Endodermal cell (in vitro differentiated cells): ENCODE measurements at places on chromosomes 5 and 9. TPM values are rescaled to one million over a fixed set of nuclear protein-coding genes. Genes with fewer than 3 reads are reported as not detected.

LURAP1L gene
- 0.66 to 1.6 TPM (median 1.3 TPM) in 3 replicates for total RNA-seq

DNA sequence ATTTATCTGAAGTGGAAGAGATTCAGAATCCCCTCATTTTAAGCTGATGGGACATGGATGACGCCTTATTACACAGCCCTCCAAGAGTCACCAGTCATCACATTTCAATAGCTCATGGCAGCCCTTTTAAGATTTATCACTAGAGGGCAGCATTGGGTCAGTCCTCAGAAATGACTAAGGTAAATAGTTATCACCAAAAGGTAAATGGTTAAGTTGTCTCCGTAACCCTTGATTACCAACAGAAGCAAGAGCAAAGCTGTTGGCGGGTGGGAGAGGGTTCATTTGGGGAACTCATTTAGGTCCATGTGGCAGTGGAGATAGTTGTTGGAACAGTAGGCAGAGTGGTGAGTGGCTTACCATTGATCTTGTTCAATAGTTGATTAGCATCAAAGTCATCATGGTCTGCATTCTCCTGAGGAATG is 12.0 kb upstream of the C9 start:
- no peak overlapping the region for H3K27ac ChIP-seq
- no peaks in the 10 kb centered on the region for H3K27me3 ChIP-seq
- DNase-seq, result peak; percentile 80
- peaks cover 80% of the 10 kb centered on the region for H3K36me3 ChIP-seq

DNA sequence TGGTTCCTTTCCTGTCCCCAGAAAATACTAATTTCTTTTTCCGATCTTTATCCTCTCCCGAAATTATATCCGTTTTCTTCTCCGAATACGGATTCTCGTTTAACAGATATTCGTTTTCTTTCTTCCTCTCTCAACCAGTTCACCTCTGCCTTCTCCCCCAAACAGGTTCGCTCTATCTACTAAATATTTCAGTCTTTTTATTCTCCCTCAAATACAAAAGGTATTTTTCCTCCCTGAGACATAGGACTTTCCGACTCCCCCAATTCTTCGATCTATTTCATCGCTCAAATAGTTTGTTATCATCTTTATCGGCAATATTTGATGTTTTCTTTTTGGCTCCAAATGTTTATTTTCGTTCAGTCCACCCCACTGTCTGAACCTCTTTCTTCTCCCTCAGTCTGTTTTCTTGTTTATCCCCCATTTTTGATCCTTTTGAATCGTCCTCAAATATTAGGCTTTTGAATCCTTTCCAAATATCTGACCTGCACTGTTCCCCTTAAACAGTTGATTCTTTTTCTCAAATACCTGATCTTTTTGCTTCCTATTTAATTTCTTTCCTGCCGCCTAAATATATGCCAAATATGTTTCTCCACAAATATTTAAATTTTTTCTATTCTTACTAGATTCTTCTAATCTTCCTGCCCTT is 4.4 kb downstream of the PITX1 start:
- H3K36me3 ChIP-seq, result peaks cover 3% of the 10 kb centered on the region
- peaks cover 96% of the 10 kb centered on the region for H3K27me3 ChIP-seq
- H3K4me1 ChIP-seq, result no peaks in the 10 kb centered on the region
- no peak overlapping the region for H3K4me3 ChIP-seq
- no peak overlapping the region for H3K27ac ChIP-seq

DNA sequence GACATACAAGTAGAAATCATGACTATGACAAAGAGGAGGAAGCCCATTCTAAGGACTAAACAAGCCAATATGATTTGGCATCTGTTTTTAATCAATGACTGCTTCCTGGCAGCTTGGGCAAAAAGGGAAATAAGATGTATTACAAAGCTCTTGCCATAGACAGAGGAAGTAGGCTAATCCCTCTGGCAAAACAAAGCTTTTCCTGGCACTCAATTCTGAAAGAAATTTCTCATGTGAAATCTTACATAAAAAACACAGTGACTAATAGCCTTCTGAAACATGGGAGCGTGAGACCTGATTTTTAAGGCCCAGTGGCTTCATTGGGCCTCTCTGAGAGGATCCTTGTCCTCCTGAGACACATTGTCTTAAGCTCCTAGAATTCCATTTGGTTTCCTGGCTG is 93.6 kb downstream of the COL23A1 start:
- DNase-seq, result no peak
- H3K27me3 ChIP-seq, result no peaks in the 10 kb centered on the region
- no peak overlapping the region for H3K4me3 ChIP-seq
- H3K4me1 ChIP-seq, result no peaks in the 10 kb centered on the region
- H3K27ac ChIP-seq, result no peak overlapping the region
- H3K36me3 ChIP-seq, result no peaks in the 10 kb centered on the region

TMEM215 gene
- total RNA-seq, result 0.09 TPM in 1 of 3 replicates, not detected in the others

DNA sequence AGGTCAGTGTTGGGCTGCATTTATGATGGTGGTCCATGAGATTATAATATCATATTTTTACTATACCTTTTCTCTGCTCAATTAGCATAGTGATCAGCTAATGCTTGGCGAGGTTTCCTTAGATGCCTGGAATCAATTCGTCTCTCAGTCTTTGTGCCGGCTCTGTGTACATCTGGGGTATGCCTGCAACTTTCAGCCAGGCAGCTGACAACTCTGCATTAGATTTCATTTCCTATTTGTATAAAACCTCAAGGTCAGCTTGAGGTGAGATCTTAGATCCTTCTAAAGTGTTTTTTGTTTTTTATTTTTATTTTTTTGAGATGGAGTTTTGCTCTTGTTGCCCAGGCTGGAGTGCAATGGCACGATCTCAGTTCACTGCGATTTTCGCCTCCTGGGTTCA is 86.8 kb downstream of the MELK start:
- H3K4me1 ChIP-seq, result no peaks in the 10 kb centered on the region
- H3K27ac ChIP-seq, result no peak overlapping the region
- DNase-seq, result no peak
- peaks cover 69% of the 10 kb centered on the region for H3K36me3 ChIP-seq
- no peaks in the 10 kb centered on the region for H3K27me3 ChIP-seq

PCDHA5 gene
- 1.5 and 1.8 TPM in 2 replicates for total RNA-seq

GRCh38 chr5:172849606-172850453 is 15.8 kb downstream of the ERGIC1 start:
- H3K36me3 ChIP-seq, result peaks cover 20% of the 10 kb centered on the region
- no peak overlapping the region for H3K27ac ChIP-seq
- H3K4me1 ChIP-seq, result peaks cover 7% of the 10 kb centered on the region
- no peak overlapping the region for H3K4me3 ChIP-seq

DNA sequence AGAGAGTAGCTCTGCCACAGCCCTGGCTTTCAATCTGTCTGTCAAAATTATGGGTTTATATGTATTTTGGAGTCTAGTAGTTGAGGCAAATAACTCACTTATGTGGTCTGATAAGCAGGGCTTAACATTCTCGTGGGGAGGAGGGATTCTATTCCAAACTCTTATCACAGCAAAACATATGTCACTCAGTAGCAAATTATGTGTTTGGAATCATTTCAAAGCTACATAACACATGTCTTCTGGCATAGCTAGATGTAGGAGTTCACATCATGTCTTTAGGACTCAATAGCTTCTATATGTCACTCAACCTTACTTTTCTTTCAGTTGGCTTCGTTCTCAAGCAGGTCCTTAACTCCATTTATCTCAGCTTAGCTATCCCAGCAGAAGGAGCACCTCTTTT is 144.5 kb upstream of the SEMA6A start:
- H3K4me3 ChIP-seq, result no peak overlapping the region
- no peaks in the 10 kb centered on the region for H3K4me1 ChIP-seq
- no peak for DNase-seq
- H3K27ac ChIP-seq, result no peak overlapping the region
- no peaks in the 10 kb centered on the region for H3K36me3 ChIP-seq

DNA sequence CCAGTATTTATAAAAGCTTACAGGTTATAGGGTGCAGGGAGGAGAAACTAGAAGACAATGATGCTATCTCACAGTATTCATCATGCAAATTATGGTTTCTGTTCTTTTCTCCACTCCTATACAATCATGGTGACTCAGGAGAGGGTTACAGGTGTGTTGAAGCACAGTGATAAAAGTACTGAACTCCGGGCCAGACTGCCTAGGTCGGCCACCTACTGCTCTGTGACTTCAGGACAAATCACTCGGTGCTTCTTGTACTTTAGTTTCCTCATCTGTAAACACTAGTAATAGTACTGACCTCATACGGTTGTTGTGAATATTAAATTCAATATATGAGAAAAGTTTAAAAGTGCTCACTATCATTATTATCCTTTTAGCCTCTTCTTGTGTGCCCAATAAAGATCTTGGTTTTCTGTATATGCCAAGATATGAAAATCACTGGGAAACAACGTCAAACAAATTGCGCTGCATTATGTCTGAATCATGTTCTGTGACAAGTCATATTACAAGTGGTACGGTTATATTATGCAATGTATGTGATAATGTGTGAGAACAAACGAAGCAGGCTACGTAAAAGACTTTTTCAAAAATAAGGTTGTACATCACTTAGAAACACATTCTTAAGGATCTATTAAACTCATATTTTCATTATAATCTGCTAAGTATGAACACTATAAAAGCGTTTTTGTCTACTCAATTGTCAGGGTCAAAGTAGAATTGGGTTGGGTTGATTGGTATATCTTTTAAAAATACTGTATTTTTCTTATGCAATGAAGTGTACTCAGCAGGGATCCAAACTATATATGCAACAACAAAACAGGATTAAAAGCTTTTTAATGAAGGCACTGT is 153.3 kb downstream of the EFNA5 start:
- peaks cover 2% of the 10 kb centered on the region for H3K4me1 ChIP-seq
- H3K36me3 ChIP-seq, result peaks cover 7% of the 10 kb centered on the region
- H3K4me3 ChIP-seq, result no peak overlapping the region
- no peak for DNase-seq
- no peak overlapping the region for H3K27ac ChIP-seq
- no peaks in the 10 kb centered on the region for H3K27me3 ChIP-seq

DNA sequence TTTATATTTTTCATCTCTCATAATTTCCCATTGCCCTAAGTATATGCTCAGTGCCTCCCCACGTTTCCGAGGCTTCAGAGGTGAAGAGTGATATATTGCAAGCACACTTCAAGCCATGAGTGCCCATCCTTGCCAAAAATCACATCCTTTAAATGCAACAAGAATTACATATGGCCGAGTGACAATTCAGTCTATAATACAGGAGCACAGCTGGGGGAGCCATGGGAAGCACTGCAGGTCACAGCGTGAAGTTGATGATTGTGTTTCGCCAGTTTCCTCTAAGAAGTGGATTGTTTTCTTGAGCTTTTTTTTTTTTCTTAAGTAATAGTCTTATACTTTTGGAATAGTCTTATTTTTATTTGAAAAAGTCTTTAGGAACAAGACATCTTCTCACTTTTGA is 61.1 kb downstream of the MTRR start:
- H3K36me3 ChIP-seq, result no peaks in the 10 kb centered on the region
- H3K4me3 ChIP-seq, result no peak overlapping the region
- no peaks in the 10 kb centered on the region for H3K4me1 ChIP-seq

- H3K36me3 ChIP-seq, result no peaks in the 10 kb centered on the region
- no peak overlapping the region for H3K4me3 ChIP-seq
- no peaks in the 10 kb centered on the region for H3K27me3 ChIP-seq
- H3K27ac ChIP-seq, result no peak overlapping the region
- no peak for DNase-seq
These were observed 586.0 kb downstream of the CCDC171 start for GRCh38 chr9:16138561-16139491.

- peaks cover 5% of the 10 kb centered on the region for H3K4me1 ChIP-seq
- no peaks in the 10 kb centered on the region for H3K36me3 ChIP-seq
- no peak overlapping the region for H3K4me3 ChIP-seq
- H3K27me3 ChIP-seq, result no peaks in the 10 kb centered on the region
- DNase-seq, result no peak
These were observed 38.9 kb downstream of the LYRM7 start for GRCh38 chr5:131209506-131210150.

GRCh38 chr5:53446908-53447307 is 33.5 kb upstream of the FST start:
- peaks cover 4% of the 10 kb centered on the region for H3K4me1 ChIP-seq
- H3K27ac ChIP-seq, result no peak overlapping the region
- no peak overlapping the region for H3K4me3 ChIP-seq

GRCh38 chr5:160324886-160325285 is 12.5 kb upstream of the CCNJL start:
- no peaks in the 10 kb centered on the region for H3K27me3 ChIP-seq

- no peaks in the 10 kb centered on the region for H3K27me3 ChIP-seq
- H3K4me1 ChIP-seq, result peaks cover 9% of the 10 kb centered on the region
- no peak overlapping the region for H3K27ac ChIP-seq
- H3K4me3 ChIP-seq, result no peak overlapping the region
- no peak for DNase-seq
- peaks cover under 1% of the 10 kb centered on the region for H3K36me3 ChIP-seq
These were observed 31.6 kb downstream of the TMEM161B start for GRCh38 chr5:88236866-88237642.
